ENCODE measurements at places on chromosomes 6 and 20.

DNA sequence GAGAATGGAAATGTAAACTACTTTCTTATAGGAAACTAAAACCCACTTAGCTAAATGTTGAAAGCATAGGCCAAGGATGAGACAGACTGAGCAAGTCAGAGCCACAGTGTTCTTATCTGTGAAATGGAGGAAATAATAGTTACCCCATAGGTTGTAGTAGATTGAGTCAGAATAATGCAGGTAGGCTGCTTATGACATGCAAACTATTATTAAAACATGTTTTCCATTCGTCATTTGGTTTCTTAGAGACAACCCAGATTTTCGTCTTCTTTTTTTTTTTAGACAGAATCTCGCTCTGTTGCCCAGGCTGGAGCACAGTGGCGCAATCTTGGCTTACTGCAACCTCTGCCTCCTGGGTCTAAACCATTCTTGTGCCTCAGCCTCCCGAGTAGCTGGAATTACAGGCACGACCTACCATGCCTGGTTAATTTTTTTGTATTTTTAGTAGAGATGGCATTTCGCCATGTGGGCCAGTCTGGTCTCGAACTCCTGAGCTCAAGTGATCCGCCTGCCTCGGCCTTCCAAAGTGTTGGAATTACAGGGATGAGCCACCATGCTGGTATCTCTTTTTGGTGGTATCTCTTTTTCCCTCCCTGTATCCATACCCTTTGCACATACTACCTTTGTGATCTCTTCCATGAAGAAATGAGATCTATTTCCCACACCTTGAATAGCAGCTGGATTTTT is 196.5 kb upstream of the ZNF217 start:
- no peak for DNase-seq

GRCh38 chr20:17856024-17856564 is 112.5 kb downstream of the SNX5 start:
- no peak for DNase-seq

GRCh38 chr6:6008089-6008647 is 1.4 kb upstream of the NRN1 start:
- DNase-seq, result no peak

GRCh38 chr6:137980777-137981176 is 113.7 kb downstream of the TNFAIP3 start:
- DNase-seq, result no peak

DNA sequence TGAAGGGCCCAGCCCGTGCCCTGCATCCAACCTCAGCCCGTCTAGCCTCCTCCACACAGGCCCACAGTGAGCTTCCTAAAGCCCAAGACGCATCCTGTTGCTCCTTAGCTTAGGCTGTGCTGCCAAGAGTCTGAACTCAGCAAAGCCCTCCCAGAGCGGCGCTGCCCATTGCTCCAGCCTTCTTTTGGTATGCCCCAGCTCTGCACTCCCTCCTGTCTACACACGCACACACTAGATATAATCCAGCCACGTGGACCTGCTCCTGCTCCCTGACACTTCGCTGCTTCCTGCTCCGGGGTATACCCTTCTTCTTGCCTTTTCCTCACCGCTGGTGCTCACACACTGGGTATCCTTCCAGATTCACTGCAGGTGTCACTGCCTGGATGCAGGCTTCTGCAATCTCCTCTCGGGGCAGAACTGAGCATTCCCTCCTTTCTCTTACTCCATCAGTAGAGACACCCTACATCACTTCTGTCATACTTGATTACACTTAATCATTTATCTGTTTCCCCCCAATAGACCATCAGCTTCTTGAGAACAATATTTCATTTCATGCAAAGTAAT is 23.8 kb downstream of the GABRR2 start:
- no peak for DNase-seq

DNA sequence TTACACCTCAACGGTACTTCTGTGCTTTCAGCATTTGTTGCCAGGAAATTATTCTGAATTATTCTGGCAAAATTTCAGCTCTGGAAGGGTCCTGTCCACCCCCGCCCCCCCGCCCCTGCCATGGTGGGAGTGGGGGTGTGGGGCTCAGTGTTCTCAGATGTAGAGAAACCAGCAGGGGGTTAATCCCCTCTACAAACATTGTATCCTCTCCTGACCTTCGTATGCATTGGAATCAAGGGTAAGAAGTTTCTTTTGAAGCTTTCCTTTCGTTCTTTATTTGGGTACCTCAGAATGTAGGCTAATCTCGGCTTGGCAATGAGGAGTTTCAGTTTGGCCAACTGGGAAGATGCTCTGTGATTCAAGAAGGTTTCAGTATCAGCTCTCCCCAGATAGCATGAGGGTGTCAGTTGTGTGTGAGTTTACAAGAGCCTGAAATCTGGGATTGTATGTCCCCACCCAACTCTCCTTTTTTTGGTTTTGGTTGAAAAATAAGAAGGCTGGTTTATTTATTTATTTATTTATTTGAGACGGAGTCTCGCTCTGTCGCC is 25.5 kb upstream of the OLIG3 start:
- no peak for DNase-seq

- no peak for DNase-seq
Measured at GRCh38 chr6:134764741-134765140, 185.2 kb downstream of the ALDH8A1 start.

- no peak for DNase-seq
Measured at GRCh38 chr6:45807311-45808041, 208.2 kb downstream of the CLIC5 start.

- DNase-seq, result no peak
Measured at GRCh38 chr6:31574106-31575061, 981 bp upstream of the TNF start.

- DNase-seq, result no peak
Measured at GRCh38 chr6:128504003-128504654, 16.3 kb downstream of the PTPRK start.

DNA sequence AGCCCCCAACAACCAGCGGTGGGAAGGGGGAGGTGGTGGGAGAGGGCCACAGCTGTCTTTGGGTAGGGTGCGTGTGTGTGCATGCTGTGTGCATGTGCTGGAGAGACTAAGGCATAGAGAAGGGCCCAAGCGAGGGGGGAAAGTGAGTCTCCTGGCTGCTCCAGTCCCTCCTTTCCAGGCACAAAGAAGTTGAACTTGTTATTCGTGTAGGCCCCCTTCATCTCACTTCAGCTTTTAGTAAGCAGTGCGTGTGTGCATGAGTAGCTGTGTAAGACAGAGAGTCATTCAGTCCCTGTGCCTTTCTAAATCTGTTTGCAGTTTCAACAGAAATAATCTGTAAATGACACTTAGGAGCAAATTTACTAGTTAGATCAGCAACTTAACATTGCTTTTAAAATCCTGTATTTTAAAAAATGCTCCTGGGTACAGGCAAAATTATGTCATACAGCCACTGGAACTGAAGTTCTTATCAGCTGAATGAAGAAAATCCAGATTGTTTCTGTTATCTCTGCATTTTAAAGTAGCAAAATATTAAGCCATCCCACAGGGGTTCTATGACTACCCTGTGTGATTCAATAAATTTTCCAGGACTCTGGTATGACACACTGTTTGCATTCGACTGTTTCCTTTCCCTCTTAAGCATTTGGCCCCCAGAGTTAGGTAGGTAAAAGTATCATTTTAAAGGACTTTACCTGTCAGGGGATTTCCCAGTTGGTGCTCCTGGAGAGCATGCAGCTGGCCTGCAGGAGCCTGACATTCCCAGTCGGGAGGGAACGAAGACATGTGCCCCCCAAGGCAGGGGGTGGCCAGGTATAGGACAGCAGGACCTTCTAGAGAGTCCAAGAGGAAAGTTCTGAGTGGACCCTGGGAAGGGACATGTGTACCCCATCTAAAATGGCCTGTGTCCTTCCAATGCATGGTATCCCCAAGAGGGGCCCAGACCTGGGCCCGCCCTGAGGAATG is 39.0 kb downstream of the MTRES1 start:
- no peak for DNase-seq

DNA sequence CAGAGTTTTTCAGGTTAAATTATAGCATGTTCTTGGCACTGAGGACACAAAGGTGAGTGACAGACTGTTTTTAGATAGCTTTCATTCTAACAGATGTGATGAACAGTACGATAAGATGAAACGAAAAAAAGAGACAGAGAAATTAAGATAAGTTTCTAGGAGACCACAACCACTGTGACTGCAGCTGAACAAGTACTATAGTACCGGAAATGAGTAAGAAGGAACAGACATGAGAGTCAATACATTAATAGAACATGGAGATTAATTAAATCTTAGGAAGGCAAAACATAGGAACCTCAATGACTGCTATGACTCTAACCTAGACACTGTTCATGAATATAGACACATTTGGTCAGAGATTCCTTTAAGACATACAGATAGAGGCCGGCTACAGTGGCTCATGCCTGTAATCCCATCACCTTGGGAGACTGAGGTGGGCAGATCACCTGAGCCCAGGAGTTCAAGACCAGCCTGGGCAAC is 40.2 kb downstream of the HBS1L start:
- no peak for DNase-seq

GRCh38 chr6:118965371-118965770 is 30.4 kb upstream of the MCM9 start:
- no peak for DNase-seq

DNA sequence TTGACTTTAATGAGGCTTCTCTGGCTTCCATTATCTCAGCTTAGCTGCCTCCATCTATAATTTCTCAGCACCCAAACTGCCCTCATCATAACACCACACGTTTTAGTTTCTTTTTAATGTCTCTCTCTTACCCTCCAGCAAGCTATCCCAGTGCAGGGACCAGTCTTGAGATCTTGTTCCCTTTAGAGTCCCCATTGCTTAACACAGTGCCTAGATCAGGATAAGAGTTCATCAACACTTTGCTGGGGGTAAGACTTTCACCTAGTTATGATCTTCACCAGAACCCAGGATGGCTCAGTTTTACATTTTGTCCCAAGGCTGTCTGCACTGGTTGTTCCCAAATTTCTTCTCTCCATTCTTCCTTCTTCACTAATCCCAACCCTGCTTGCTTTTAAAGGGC is 126.1 kb downstream of the OR2B2 start:
- no peak for DNase-seq

DNA sequence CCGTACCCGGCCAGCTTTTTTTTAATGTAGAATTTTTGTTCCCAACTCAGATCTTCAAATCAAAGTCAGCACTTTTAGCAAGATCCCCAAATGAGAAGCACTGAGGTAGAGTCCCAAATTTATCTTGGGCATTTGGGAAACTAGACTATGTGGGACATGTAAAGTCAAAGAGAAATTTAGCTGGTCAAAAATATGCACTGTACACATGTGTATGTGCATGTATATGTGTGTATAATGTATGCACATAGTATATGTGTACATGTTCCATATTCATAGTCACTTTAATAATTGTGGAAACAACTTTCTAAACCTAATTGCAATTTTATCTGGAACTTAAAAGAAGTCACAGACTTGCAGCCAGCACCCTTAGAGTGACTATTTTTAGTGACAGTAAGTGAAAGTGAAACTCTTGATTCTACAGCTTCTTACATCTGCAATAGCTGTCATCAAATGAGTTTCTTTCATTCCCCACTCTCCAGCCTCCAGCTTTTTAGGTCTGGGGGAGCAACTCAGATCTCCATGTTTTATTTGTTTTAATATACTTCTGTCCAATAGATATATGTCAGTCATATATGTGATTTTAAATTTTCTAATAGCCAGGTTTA is 53.6 kb downstream of the CDC40 start:
- no peak for DNase-seq

- no peak for DNase-seq
Measured at GRCh38 chr6:111606620-111607115, 990 bp upstream of the TRAF3IP2 start.

GRCh38 chr20:40986774-40987173 is 41.8 kb upstream of the TOP1 start:
- no peak for DNase-seq

DNA sequence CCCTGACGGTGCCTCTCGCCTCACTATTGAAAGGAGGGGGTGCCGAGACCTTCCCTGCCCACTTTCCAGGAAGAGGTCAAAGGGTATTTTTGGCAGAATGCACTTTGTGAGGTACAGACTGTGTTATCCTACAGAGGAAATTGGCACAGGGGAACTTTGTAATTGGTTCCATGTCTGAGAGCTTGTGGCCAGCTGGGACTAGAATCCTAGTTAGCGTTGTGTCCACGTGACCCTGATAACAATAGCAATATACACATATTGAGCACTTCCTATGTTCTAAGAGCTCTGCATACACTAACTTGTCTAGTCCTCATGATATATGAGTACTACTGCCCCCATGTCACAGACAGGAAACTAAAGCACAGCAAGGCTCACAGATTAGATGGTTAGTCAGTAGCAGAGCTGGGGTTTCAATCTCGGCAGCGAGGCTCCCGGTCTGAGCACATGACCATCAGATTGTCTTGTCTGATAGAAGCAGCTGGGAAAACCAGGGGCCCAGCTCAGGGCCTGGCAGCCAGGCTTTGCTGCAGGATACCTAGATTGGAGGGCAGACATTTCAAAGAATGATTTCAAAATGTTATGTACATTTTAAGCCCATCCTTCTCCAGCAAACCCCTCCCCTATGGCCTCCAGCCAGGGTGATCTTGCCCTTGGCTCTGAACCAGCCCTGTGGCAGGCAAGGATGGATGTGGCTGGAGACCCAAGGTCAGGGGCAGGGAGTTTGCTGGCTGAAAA is 1.4 kb downstream of the MAPK13 start:
- peak; percentile 14 for DNase-seq

- DNase-seq, result no peak
Measured at GRCh38 chr20:61571221-61571620, 319.2 kb downstream of the CDH4 start.

GRCh38 chr6:43803055-43803782 is 33.2 kb downstream of the VEGFA start:
- no peak for DNase-seq

DNA sequence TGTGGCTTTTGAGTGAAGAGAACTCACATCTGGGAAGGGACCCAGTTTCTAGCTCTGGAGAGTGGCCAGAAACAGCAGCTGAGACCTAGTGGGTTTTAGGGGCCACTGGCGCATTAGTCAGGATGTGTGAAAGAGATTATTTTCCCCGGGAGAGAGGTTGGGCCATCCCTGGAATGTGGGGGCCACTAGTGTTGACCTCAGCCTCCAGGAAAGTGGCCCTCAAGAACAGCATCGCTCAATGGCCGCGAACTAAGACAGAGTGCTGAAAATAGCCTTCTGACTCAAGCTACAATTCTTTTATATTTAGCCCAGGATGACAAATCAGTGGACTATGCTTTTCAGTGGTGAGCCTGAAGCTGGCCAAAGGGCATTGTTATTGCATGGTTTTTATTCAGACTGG is 210.4 kb upstream of the RNF24 start:
- peak; percentile 85 for DNase-seq

DNA sequence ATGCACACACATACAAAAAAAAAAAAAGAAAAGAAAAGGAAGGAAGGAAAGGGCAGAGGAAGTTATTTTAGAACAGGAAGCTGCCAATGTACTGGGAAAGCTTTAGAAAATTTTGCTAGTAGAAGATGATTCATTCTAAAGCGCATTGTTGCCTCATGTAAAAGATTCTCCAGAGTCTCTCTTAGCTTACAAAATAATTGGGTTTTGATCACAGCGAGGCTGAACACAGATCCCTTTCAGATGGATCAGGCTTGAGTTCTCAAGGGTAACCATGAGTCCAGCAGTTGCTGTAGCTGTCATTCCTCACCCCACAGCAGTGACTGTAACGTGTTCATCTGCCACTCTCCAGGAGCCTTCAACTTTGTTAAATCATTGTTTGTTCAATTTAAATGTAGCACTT is 81.9 kb downstream of the PHACTR2 start:
- DNase-seq, result no peak

Measured in fibroblast of skin of left quadriceps (primary cell).